ENCODE measurements at places on chromosomes 5 and 9.

GRCh38 chr5:139251281-139251687, 42.3 kb upstream of the MATR3 start:
- DNase-seq, result no peak

GRCh38 chr9:108662091-108662875, 193.5 kb downstream of the ACTL7B start:
- no peak for DNase-seq

DNA sequence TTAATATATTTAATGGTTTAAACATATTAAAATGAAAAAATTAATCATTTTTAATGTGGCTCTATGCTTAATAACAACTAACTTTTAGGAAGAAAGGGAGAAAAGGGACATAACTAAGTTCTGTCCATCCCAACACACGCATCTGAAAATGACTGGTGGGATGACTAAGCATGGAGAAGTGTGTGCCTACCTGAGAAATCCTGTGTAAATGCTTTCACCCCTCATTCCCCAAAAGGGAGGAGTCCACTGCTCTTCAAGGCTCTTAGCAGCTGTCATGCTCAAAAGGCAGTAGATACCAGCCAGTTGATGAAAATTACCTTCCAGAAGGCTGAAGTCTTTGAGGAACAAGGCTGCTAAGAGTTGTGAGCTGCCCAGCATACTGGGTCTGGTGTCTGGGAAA, 130.9 kb downstream of the NFIB start:
- no peak for DNase-seq

DNA sequence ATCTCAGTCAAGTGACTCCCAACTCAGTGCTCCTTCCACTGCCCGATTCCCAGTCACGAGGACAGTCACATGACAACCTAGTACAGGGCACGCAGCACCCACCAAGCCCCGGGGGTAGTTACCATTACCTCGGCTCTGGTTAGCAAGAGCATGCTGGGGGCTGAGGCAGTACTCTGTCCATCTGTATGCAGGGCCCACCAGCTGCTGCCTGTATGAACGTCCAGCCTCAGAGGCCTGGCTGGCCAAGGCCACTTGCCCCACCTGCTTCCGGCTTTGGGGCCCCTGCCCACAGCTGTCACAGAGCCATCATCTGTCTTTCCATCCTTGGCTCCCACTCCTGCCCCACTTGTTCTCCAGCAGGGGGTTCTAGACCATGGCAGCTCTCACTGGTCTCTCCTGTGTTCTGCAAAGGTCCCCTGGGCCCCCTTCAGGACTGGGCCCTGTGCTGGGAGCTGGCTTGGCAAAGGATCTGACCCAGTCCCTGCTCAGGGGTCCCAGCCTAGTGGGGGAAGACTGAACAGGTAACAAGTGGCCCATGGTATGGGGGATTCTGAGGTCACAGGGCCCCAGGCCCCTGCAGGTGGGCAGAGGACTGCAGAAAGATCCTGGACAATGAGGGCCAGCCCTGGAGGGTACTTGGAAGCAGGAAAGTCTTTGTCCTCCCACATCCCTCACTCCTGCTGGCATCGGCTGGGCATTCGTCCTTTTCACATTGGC, 3.3 kb downstream of the RPL35 start:
- DNase-seq, result no peak

GRCh38 chr5:180541710-180542109, 47.5 kb downstream of the CNOT6 start:
- no peak for DNase-seq

DNA sequence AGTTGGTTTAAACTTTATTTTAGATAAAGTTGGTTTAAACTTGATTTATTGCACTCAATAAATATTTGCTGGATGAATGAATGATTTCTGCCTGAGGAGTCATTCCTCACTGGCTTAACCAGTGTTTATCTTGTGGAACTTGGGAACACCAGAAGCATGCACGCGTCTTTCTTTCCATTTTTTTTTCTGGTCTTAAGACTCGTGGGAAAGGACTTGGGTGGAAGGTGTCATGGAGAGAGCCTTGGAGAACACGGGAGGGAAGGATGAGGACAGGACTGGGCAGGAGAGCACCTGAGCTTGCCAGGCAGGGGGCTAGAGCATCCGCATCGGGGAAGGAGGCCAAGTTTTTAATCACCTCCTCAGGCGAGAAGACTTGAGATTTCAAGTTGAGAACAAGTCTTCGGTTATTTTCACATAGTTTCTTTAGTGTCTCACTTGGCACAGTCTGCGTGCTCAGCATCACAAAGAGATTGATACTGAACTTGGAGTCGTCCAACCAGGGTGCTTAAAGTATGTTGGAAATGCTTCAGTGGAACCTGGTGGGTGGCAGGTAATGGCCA, 144.2 kb downstream of the PDZD2 start:
- DNase-seq, result no peak

DNA sequence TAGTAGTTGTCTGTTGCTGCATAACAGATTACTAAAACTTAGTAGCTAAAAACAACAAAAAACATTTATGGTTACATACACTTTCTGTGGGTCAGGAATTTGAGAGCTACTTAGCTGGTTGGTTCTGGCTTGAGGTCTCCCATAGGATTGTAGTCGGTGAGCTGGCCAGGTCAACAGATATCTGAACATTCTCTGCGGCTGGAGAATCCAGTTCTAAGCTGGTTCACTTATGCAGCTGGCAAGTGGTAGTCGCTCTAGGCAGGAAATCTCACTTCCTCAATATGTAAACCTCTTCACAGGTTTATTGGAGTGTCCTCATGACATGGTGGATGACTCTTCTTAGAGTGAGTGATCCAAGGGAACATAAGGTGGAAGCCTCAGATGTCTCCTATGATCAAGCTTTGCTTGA, 65.7 kb upstream of the TNFAIP8 start:
- peak; percentile 31 for DNase-seq

DNA sequence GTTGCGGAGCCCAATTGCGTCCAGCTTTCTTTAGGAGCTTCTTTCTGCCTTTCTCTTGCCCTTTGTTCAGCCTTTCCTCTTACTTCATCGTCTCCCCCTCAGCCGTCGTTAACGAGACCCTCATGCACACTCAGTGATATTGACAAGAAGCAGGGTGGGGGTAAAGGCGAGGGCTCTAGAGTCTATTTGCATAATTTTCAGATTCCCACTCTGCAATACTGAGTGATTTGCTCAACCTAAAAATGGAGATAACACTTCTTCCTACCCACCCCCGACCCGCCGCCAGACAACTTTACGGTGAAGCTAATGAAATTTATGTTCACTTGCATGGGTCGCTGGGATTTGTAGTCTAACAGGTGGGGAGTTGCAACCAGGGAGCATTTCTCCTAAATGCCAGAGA, 1.3 kb upstream of the TBC1D2 start:
- no peak for DNase-seq

GRCh38 chr9:112378328-112379176, 1.4 kb upstream of the HSDL2 start:
- no peak for DNase-seq

DNA sequence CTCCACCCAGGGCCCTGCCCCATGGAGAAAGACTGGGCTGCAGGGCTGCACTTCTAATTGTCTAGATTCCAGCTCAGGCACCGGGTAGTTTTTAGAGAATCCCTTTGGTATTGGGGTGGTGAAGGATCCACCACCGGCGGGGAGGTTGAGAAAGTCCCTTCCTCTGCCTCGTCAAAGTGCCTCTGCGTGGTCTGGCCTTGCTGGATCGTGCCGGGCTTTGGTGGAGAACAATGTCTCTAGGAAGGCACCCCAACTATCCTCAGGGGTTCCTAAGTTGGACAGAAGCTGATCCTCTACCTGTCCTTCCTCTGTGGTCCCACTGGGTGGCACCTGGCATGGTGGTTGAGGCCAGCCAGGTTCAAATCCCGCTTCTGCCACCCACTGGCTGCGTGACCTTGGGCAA, 7.3 kb upstream of the AMBP start:
- no peak for DNase-seq

DNA sequence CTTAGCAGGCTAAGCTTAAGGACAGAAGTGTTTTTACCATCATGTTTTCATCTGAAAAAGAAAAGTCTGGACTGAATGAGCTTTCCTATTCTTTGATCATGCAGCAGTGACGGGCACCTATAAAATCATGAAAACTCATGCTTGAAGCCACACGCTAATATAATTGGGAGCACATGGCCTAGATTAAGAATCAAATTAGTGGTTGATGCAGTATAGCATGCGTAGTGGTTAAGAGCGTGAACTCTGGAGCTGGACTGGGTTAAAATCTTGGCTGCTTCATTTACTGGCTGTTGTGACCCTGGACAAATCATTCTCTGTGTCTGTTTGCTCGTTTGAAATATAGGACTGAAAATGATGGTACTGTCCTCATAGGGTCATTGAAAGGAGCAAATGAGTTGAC, 49.9 kb upstream of the IL13 start:
- DNase-seq, result no peak

DNA sequence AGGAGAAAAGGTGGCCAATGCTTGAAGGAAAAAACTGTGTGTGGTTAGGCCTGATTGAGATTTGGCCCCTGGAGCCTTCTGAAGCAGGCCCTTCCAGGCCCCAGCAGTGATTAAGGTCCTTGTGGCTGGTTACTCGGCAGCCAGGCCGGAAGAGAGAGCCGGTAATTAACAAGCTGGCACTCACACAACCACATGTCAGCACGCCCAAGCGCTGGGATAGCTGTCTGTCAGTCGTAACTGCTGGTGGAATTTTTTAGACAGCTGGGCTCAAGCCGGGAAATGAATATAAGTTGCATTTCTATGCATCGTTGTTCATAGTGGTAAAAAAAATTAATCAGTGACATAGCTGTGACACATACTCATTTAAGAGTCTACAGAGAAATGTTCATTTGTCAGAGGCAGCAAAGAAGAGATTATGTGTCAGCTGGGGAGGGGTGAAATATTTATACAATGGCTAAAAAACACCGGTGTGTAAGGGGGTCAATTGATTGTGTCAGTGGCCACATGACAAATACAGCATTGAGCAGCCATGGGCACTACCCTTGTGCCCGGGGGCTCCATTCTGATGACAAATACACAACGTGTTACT, 13.7 kb upstream of the ARAP3 start:
- DNase-seq, result no peak

DNA sequence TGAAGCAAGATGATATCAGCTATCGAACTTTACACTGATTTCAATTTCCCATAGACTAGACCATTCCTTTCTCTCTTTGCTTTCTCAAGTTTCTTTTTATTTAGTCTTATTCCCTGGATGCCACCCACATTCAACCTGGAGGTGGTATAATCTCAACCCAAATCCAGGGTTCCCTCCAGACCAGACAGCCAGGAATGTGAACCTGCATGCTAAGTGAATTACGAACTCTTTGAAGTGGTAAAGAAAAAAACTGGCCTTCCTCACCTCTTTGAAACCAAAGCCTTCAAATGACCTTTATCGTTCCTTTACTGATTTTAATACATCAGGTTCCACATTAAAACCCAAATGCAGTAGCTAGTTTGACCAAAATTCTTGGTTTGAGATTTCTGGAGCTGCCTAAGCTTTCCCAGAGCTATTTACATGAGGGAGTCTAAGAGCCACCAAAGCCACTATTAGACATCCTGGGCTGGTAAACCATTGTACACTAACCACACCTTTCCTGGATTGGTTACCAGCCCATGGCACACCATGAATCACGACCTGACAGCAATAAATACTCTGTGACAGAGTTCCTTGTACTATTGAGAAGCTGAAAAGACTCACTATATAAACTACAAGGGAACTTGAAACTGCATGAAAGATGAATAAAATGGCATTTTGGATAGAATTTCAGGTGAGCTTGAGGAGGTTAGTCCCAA, 323.7 kb downstream of the ADAMTS6 start:
- no peak for DNase-seq

GRCh38 chr9:130320723-130321481, 55.3 kb downstream of the HMCN2 start:
- DNase-seq, result no peak

GRCh38 chr5:32279223-32279622, 33.5 kb downstream of the MTMR12 start:
- DNase-seq, result no peak

DNA sequence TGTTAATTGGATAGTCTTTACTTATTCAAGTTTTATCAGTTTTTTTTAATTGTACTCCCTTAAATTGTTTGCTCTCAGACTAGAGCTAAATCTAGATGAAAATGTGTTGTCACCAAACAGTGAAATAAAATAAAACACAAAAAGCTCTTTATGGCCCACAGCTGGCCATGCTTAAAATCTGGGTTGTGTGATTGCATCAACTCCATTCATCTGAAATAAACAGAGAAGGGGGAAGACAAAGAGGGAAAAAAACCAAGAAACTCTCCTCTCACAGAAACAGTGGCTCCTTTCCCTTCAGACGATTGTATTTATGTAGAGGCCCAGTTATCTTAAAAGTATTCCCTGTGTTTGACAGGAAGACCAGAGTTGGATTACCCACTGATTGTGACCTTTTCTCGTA, 422.4 kb downstream of the IRX1 start:
- no peak for DNase-seq

DNA sequence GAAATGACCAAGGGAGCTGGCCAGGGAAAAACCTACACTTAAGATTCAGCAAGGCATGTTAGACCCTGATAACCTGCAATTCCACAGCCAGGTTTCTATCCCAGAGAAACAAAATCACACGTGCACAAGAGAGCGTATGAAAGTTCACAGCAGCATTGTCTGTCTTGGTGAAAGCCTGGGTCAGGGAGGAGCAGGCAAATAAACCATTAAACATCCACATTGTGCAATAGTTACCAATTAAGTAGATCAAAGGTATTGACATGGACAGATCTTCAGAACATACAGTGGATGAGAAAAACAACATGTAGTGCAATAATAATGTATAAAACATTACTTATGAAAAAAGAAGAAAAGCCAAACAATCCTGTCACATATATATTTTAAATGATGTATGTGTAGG, 15.9 kb upstream of the GPX3 start:
- no peak for DNase-seq

DNA sequence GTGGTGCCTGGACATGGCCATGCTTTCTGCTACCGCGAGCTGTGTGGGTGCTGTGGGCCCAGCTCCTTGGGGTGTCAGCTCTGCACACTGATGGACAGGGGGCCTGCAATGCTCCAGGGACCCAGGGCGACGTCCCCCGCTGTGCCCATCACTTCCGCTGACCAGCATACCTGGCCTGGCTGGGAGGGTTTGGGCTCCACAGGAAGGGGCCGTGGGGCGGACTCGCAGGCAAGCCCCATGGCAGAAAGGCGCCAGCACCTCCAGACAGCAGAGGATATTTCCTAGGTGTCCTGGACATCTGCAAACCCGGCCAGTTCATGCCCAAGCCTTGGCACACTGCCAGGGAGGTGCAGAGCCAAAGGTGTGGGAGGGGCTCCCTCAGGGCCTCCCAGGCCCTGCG, 295.8 kb upstream of the IRX4 start:
- no peak for DNase-seq

DNA sequence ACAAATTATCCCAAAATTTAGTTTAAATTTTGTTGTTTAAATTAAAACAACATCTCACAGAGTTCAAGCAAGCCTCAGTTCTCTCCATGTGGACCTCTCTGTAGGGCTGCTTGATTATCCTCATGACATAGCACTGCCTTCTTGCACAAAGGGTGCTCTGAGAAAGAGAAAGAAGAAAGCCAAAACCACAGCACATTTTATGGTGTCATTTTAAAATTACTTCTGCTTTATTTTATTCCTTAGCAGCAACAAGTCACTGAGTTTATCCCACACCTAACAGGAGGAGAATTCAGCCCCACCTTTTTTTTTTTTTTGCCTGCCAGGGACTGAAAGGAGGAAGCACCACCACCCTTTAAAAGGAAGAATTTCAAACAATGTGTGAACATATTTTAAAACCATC, 12.8 kb upstream of the KCNV2 start:
- peak; percentile 49 for DNase-seq

GRCh38 chr9:71984403-71984802, 73.0 kb downstream of the C9orf85 start:
- no peak for DNase-seq

Measured in GDM1 (cell line).